ENCODE measurements at places on chromosomes 4 and X.

- no peak for DNase-seq
These were observed 102.1 kb upstream of the LNX1 start for GRCh38 chr4:53693408-53693807.

- no peak for DNase-seq
These were observed 143.9 kb downstream of the BCOR start for GRCh38 chrX:39953879-39954278.

GRCh38 chr4:151810476-151810875 lies 49.7 kb upstream of the GATB start:
- no peak for DNase-seq

DNA sequence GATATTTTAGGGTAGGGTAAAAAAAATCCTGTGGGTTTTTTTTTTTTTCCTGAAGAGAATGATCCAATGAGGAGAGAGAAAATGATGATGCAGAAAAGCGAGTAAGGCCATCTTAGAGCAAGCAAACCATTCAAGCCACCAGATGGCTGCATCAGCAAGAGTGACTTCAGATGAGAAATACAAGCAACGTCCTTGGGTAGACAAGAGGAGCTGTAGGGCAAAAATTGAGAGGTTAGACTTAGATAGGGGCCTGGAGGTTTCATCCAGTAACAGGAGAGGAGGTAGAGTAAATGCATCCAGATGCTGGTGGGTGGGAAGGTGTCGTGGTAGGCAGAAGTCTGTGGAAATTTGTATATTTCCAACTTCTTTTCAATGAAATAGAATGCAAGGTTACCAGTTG lies 14.6 kb downstream of the FTHL17 start:
- DNase-seq: no peak
